ENCODE measurements at places on chromosomes 5 and 9.
A peak's percentile ranks its signal among the peaks of the same experiment; 100 is the strongest.

- DNase-seq: no peak
Observed at GRCh38 chr5:169095976-169096375, 205.0 kb downstream of the SLIT3 start.

GRCh38 chr5:90747693-90748092, 189.1 kb downstream of the ADGRV1 start:
- no peak for DNase-seq

GRCh38 chr5:113235884-113236283, 198.9 kb downstream of the TSSK1B start:
- DNase-seq: no peak

- DNase-seq: peak; percentile 44
Observed at GRCh38 chr9:84874596-84874995, 205.1 kb downstream of the NTRK2 start.

DNA sequence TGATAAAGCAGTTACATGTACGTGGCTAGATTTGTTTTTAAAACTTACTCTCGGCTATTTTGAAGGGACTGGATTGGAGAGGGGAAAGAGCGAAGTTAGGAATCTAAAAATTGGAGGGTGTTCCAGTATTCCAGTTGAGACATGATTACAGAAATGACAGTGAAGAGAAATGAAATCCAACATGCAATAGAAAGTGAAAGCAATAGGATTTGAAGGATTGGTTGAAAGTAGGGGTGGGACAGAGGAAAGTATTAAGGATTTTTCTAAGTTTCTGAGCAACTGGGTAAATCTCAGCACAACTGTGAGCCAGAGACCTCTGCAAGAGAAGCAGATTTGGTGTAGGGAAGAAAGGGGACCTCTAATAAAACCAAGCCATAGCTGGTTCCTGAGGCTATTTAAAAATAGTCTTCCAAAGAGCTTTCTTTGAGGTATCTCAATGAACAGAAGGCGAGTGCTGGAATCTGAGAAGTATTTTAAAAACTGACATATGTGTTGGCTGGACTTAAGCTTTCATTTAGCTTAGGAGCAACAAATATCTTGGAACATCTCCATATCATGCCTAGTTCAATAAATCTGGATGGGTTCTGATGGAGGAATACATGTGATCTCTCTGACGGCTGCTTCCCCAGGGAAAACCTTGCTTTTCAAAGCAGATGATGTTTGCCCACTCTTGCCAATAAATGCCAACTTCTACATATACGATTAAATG, 110.4 kb upstream of the IFNK start:
- DNase-seq: peak; percentile 4

Data from fibroblast of pulmonary artery (primary cell).